KBM-7 (cell line): ENCODE measurements at places on chromosomes 12 and 14.
A peak's percentile ranks its signal among the peaks of the same experiment; 100 is the strongest.

DNA sequence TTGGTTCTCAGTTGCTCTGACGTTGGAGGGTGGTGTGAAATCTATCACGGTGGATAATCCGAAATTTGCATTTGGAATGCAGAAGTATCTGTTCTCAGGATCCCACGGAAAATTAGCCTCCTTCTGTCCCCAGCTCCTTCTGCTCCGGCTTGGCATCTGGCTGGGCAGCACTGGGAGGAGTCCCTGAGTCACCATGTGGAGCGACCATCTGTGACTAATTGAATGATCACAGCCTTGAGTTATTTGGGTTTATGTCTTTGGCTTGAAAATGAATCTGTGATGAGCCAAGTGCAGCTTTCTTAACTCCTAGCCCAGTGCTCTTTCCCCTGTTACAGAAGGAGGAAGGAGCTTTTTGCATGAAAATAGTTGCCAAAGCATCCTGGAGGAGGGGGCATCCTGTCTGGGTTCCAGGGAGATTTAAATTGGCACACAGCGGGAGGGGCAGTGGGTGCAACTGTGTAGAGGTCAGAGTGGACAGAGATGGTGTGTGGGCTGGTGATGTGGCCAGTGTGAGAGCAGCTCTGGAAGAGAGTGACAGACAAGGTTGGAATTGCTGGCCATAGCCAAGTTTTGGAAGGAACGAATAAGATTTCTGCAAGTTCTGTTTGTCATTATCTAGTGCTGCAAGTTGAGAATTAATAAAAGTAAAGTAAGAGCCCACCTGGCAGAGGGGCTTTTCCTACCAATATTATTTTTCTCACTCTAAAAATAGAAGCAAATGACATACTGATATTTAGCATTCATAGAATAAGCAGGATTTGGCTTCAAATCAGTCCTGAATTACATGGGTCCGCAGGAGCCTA, 74.4 kb downstream of the SLC24A4 start:
- no peak for DNase-seq

- peak; percentile 77 for DNase-seq
Observed at GRCh38 chr14:20857630-20858261, 33.4 kb upstream of the RNASE3 start.

- no peak for DNase-seq
Observed at GRCh38 chr12:20487519-20487918, 119.2 kb downstream of the PDE3A start.

DNA sequence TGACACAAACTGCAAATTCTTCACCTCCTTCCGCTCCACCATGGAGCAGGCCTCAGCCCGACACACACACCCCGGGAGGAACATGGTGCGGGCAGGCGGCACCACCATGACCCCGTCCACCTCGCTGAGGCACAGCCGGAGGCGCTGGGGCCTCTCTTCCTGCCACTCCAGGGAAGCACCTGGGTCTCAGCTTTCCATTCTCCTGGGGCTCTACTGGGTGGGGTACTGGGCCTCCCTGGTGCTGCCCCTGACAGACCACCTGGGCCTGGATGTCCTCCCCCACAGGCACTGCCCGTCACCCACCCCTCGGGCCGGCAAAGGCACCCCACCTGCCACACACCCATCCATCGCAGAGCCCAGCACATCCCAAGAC, 9.9 kb downstream of the AKT1 start:
- DNase-seq: no peak

DNA sequence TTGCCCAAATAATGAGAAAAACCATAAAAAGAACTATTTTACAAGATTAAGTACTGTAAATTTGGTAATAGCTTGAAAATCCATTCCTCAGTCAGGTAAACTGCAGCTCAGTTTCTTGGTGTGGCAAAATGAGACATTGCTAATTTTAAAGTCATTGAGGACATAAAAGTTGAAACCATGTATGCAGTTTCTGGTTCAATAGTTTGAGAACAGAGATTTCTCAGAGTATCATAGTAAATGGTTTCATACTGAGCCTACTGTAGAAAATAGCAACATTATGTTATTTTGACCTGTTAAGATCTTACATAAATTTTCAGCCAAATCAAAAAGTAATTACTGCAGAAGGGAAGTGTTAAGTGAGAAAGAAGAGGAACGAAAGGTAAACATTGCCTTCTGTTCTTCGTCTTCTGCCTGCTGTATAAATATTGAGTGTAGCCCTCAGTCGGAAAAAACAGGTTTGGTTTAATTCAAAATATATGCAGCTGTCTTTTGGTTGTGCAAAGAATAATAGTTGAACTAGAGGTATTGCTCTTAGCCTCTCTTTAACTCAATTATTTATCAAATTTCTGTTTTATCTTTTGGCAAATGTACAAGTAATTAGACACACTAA, 119.6 kb downstream of the SYNE2 start:
- DNase-seq: no peak

GRCh38 chr12:128779901-128780300, 43.9 kb downstream of the SLC15A4 start:
- DNase-seq: no peak

- no peak for DNase-seq
Observed at GRCh38 chr12:44889162-44889561, 13.0 kb upstream of the NELL2 start.

DNA sequence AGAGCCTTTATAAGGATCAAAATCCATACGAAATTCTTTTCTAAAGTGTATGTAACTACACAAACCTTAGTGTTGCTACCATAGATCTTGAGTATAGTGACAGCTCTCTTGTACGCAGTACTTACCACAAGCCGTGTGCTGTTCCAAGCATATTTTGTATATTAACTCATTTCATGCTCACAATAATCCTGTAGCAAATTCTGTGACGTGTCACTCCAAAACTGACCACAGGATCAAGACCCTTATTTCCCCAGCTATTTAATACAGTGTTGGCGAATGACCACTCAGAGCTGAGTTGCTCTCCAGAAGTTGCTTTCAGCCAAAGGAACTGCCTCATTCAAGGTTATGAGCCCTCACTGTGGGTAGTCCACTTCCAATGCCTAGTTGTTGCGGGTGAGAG, 169.8 kb downstream of the BTG1 start:
- DNase-seq: no peak
